ENCODE measurements at places on chromosomes 4 and X. TPM values are rescaled to one million over a fixed set of nuclear protein-coding genes. Genes with fewer than 3 reads are reported as not detected.

The PNMA6F gene
- total RNA-seq: not detected

The RPGR gene
- 8.5 TPM for total RNA-seq

The GATA1 gene
- not detected for total RNA-seq

The AFP gene
- total RNA-seq: 252 TPM

The P2RY8 gene
- total RNA-seq: not detected

The GLRB gene
- total RNA-seq: not detected

The BGN gene
- total RNA-seq: 9.0 TPM

The FAM236C gene
- total RNA-seq: not detected

The SMR3B gene
- not detected for total RNA-seq

The F8A1 gene
- total RNA-seq: 20.0 TPM

The SPANXB1 gene
- not detected for total RNA-seq

The EXOC1L gene
- total RNA-seq: not detected

The RAPGEF2 gene
- 67.6 TPM for total RNA-seq

The TRIM60 gene
- not detected for total RNA-seq

The MAB21L2 gene
- not detected for total RNA-seq

The TIGD2 gene
- 25.4 TPM for total RNA-seq

The AMER1 gene
- total RNA-seq: 11.0 TPM
